ENCODE measurements at places on chromosomes 5 and 9.

DNA sequence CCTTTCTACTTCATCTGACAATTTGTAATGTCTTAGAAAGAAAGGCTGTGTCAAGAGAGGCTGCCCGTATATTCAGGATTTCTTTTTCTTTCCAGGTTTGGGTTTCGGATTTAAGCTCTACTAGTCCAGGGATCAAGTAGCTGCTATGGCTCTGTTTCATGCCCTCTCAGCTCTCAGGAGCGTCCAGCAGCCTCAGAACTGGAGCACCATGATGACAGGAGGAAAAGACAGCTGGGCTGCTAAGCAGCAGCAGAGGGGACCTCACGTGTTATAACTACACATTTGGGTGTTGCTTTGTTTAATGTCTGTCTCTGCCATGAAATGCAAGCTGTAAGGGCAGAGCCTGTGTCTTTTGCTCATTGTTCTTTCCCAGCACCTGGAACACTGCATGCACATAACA, 28.5 kb downstream of the TBC1D2 start:
- DNase-seq: no peak

GRCh38 chr9:129182625-129183494, 4.8 kb upstream of the IER5L start:
- no peak for DNase-seq

GRCh38 chr5:32859211-32859641, 148.1 kb downstream of the NPR3 start:
- DNase-seq: no peak

DNA sequence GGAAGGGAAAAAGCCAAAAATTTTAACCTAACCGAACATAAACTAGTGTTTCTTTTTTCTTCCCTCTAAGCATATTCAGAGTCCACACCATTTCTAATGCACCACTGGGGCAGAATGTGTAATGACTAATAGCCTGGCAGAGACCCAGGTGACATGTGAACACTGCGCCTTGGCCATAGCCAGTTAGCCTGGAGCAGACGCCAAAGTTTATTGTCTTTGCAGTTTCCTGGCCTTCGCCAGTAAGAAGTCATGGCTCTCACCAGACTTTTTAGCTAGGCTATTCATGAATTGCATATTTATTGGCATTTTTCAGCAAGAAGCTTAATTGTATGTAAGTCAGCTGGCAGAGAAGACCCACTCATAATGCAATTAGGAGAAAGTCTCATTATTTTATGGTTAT, 182.8 kb upstream of the SLC27A6 start:
- DNase-seq: no peak

DNA sequence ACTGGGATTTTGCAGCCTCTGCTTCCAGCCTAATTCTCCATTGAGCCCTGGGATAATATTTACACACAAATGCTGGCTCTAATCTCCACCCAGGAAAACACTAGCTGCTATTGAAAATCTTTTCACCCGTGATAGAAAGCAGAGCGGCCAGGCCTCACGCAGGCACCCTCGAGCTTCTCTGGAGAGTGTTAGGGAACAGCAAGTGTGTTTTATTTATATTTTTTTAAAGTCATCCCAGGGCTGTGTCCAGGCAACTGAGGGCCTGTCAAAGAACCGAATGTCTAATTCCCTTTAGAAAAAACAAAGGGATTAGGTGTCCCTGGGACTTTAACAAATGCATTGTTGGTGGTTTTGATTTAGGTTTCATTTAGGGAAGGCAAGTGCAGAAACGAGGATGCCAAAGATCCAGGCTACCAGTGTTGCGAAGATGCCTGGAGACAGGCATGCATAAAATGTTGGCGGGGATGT, 51.2 kb upstream of the SPRY4 start:
- no peak for DNase-seq

DNA sequence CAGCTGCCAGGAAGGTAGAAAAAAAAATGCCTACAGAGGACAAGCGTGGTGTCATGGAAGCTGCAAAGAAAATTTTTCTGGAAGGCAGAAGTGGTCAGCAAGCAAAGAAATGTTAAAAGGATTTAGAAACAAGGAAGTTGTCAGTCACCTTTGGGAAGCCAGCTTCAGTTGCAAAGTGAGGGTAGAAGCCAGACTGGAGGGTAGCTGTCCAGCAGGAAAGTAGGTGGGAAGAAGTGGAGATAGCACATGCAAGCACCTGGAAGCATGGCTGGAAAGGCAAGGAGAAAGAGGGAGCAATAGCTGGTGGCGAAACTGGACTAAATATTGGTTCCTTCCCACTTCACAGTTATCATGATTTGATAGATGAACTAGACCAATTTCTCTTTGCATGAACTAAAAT, 54.3 kb downstream of the ADRB2 start:
- DNase-seq: no peak

DNA sequence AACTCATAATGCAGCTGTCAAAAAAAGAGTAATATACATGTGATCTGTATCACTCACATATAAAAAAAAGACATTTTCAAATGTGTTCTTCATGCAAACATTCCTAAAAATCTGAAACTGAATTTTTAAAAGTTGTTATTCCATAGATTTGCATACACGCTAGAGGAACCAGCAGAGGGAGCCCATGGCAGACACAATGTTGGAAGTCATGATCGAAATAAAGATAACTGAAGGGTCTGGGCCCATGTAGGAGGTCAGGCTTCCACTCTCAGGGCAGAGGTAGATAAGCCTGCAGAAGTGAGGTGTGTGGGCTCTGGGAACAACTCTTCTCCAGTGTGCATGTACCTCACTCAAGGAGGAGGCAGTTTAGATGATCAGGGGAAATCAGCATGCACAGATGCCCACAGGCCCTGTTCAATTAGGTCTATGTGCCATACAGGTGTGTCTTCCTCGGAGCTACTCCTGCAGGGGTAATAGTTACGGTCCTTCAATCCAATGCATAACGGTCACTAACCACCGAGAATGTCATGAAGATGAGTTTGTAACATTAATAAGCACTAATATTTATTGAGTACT, 208.6 kb downstream of the EPB41L4A start:
- peak; percentile 21 for DNase-seq

- DNase-seq: no peak
Observed at GRCh38 chr9:517993-518392, 303.3 kb downstream of the DOCK8 start.
